ENCODE measurements at places on chromosomes 11 and 22.
A peak's percentile ranks its signal among the peaks of the same experiment; 100 is the strongest.

GRCh38 chr11:110710628-110711381 lies 1.4 kb downstream of the ARHGAP20 start:
- peak; percentile 25 for DNase-seq

- DNase-seq, result no peak
Observed at GRCh38 chr11:94795476-94796189, 27.5 kb downstream of the AMOTL1 start.

DNA sequence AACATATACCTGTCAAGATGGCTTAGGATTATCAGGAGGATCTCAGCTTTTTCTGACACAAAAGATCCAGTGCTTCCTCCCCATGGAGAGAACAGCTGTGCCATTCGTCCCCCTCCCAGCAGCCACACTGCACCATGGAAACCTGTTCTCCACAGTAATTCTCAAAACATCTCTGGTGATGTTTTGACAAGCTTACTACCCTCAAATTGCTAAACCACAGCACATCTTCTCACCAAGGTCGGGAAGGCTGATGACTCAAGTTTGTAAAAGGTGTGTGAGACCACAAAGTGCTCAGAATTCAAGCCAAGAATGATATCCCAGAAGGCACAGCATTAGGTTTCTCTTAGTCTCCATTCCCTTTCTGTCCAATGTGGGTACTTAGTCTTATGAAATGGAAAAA lies 3.9 kb upstream of the RAB38 start:
- peak; percentile 87 for DNase-seq

GRCh38 chr11:11171854-11172253 lies 181.2 kb downstream of the CSNK2A3 start:
- DNase-seq, result no peak

DNA sequence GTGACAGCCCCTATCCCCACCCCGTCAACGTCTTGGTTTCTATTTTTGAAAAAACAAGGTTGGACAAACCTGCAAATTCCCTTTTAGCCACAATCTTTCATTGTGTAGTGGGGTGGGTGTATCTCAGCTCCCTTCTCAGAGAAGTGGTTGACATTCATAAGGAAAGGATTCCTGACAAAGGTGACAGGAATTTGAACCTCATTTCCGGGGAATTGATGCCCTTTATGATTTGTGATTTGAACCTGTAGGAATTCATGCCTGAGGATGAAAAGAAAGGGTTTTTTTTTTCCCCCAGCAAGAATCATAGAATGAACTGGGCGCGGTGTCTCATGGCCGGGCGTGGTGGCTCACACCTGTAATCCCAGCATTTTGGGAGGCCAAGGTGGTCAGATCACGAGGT lies 14.5 kb downstream of the YPEL4 start:
- DNase-seq, result peak; percentile 40

GRCh38 chr22:28918550-28919271 lies 35.3 kb downstream of the ZNRF3 start:
- DNase-seq, result no peak

DNA sequence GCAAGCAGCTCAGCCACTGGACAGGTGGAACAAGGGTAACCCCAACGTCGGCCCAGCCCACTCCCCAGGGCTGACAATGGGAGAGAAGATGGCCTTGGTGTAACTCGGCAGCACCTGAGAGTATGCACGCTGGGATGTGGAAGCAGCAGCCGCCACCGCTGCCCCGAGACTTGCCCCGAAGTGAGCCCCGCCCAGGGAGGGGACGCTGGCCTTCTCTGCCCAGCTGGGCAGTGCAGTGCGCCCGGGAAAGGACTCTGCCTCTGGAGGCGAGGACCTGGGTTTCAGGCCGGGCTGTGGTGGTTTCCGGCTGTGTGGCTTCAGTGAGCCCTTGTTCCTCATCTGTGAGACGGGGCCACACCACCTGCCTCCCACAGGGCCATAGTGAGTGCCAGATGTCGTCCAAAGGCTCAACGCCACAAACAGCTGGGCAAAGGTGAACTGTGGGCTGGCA lies 8.6 kb upstream of the POLDIP3 start:
- no peak for DNase-seq

DNA sequence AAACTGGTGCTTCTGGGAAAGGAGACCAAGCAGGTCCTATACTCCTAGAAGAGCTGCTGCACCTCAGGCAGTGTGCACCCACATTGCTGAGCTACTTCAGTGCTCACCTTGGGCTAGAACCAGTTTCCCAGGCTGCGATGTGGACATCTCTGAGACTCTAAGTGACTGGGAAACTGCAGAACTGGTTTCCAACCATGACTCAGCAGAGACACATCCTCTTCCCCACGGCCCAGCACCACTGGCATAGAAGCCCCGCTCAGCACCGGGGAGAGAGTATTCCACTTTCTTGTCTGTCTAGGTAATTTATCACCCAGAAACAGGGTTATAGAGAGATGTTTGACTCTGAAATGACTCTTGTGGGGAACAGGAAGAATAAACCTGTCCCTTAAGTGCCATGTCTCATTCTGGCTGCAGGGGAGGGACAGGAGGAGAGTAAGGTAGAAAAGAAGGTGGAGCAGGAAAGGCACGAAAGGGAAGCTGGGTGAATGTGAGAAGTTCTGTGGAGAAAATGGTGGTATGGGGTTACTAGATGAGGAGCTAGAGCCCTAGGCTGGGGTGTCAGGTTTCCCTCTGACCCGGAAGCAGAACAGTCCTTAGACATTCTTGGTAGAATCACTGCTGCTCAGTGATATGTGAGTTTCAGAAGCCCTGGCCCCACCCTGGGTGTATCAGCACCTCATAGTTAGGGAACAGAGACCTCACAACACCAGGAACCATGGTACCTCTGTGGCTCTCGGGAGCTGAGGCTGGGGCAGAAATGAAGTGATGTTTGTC lies 340.4 kb upstream of the NCAM1 start:
- DNase-seq, result peak; percentile 47

DNA sequence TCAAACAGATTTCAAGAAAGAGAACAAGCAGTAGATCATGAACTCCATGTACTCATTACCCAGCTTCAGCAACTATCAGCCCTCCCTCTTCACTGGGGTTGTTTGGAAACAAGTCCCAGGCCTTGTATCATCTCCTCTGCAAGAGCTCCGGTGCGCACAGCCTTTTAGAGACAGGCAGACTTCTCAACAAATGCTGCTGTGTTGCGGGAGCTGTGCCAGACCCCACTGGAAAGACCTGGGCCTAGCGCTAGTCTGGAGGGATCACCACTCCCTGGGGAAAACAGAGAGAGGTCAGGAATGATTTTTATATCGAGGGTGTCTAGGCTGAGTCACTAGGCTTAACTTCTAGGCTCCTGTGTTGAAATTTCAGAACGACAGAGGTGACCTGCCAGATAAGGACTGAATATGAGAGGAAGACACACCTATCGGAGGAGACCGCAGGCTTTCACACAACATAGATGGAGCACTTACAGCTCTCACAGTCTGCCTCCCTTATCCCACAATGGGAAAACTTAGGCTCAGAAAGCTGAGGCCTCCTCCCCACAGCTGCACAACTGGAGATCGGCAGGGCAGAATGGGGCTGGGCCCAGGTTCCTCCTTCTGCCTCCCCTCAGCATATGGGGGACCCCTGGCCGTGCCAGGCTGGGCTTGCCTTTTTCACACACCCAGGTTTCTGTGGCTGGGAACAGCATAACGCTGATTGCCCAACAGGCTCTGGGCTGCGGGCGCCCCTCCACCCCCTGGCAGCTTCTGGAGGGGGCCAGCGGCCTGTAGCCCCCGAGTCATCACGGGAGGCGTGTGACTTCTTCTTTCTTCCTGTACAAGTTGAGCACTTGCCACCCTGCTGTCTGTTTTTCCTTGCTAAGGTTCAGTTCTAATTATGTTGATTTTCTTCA lies 86.0 kb downstream of the PKNOX2 start:
- no peak for DNase-seq

DNA sequence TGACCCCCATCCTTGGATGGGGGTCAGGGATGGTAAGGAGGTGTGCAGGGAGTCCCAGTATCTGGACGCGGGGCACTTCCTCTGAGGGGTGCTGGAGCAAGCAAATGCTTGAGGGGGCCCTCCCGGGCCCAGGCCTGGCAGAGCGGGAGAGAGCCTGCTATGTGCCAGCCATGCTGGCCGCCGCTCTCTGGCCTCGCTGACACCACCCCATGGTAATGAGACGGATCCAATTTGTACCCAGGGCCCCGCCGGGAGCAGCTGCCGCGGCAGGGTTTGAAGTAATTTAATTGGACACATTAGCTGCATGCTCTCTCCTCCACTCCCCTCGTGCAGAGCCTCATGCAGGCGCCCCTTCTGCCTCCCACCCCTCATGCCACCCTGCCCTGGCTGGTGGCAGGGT lies 6.3 kb downstream of the SYT7 start:
- DNase-seq, result no peak

DNA sequence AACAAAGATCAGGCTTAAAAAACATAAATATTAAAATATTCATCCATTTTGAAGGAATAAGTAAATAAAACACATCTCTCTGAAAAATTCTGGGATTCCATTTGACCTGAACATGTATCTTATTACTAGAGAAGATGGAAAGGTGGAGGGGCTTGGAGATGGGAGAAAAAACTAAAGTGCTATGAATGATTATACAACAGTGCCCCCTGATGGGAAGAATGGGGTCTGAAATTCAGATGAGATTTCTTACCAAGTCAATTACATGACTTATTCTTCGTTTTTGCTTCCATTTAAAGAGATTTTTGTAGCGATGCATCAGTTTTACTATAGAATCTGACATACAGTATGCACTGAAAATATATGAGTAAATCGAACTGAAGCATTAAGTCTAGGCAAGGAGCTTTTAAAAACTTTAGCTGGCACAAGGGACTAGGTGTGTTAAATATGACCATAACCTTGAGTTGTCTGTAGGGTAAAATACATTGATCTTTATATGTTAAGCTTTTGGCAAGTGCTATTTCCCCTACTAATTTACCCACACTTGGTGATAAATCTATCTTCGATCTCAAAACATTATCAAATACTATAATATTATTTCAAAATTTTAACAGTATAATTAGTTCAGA lies 718.8 kb downstream of the CNTN5 start:
- peak; percentile 57 for DNase-seq

GRCh38 chr11:128022007-128022368 lies 565.4 kb downstream of the ETS1 start:
- peak; percentile 66 for DNase-seq

GRCh38 chr11:17635551-17635938 lies 83.8 kb upstream of the MYOD1 start:
- DNase-seq, result no peak

DNA sequence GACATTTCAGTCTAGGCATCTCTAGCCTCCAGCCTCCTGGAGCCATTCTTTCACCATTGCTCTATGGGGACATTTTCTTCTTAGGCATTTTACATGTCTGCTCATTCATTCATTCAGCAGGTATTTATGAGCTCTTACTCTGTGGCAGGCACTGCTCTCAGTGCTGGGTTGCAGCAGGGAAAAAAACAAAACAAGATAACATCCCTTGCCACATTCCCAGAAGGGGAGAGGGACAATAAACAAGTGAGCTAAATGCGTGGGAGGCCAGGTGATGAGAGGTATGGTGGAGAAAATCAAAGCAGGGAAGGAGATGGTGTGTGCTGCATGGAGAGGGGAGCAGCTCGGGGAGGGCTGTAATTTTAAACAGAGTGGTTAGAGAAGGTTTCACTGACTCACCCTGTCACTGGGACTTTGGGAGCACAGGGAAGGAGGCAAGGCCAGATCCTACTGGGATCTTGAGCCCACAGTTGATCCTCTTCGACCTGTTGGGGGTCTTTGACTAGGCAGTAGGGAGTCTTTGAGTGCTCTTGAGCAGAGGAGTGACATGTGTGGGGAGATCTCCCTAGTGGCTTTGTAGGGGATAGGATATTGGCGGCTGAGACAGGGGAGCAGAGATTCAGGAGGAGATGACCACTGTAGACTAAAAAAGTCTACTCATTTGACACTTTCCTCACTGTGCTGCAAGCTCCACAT lies 17.0 kb downstream of the MICAL2 start:
- DNase-seq, result peak; percentile 76

DNA sequence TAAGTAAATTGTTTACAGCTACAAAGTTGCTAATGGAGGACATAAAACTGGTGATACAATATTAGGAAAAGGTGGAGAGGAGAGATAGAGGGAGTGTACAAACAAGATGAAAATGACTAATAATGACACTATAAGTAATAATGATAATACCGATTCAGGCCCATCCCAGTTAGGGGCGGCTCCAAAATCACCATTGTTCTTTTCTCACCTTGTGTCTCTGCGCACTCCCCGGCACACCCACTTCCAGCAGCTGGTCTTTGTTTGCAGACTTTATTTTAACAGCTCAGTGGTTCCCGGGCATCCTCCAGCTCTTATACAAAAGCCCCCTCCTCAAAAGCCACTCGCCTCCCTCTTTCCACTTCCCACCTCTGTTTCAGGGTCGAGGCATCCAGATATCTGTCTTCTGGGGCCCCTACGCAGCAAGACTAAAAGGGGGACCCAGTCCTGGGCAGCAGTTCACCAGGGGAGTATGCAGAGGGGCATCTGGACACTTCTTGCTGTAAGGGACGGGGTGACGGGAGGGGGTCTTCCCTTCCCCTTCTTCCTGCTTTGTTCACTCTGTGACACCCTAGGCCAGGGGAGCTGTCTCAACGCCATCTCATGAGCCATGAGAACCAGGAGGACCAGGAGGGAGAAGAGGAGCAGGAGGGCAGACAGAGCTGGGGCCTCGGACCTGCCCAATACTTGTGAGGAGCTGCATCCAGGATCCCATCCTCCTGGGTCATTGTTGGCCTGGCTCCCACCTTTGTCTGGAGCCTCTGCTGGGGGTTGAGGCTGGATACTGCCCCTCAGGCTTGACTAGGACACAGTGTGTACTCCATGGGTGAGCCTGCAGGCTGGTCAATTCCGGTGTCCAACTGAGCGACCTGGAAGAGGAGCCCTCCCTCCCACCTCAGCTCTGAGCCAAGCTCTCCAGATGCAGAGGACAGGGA lies 2.7 kb downstream of the APOL2 start:
- DNase-seq, result no peak

DNA sequence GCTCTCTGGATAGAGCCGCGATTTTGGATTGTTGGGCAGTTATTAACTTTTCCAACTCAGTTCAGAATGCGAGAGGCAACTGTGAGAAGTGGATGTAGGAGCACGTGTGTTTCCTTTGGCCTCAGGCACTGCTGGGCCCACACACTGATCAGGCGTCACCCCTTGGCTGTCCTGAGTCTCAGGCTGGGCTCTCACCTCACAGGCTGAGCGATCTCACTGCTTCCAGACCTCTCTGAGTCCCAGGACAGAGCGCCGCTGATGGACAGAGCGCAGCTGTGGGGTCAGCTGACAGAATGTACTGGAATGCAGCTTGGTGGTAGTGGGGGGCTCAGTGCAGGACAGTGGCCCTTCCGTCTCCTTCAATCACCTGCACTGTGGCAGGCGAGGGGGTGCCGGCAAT lies 516.2 kb downstream of the TBC1D22A start:
- no peak for DNase-seq

- DNase-seq, result peak; percentile 78
Observed at GRCh38 chr22:27207907-27208306, 550.5 kb downstream of the MIAT start.

DNA sequence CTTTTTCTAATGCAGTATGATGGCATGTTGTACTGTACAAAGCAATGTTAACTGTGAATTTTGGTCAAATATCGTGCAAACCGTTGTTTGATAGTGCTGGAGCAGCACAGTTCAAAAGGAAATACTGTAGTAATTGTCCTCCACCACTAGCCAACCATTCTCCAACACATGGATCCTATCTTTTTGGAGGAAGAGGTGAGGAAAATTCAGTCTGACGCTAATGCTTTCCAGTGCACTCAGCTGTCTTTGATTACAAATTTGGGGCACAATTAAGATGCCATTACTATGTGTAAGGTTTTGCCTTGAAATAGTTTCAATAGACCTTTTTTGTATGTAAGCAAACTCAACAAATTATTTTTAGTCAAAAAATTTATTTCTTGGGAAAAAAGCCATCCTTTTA lies 240.5 kb upstream of the CCDC179 start:
- DNase-seq, result no peak
